Stimulated activated CD8-positive, alpha-beta memory T cell treated with anti-CD3 and anti-CD28 coated beads, Interleukin-2, amount 100 ng/mL, for 1 hour (primary cell): ENCODE measurements at places on chromosomes 16 and 17.

GRCh38 chr17:62206550-62206949, 141.5 kb upstream of the MED13 start:
- DNase-seq = no peak

DNA sequence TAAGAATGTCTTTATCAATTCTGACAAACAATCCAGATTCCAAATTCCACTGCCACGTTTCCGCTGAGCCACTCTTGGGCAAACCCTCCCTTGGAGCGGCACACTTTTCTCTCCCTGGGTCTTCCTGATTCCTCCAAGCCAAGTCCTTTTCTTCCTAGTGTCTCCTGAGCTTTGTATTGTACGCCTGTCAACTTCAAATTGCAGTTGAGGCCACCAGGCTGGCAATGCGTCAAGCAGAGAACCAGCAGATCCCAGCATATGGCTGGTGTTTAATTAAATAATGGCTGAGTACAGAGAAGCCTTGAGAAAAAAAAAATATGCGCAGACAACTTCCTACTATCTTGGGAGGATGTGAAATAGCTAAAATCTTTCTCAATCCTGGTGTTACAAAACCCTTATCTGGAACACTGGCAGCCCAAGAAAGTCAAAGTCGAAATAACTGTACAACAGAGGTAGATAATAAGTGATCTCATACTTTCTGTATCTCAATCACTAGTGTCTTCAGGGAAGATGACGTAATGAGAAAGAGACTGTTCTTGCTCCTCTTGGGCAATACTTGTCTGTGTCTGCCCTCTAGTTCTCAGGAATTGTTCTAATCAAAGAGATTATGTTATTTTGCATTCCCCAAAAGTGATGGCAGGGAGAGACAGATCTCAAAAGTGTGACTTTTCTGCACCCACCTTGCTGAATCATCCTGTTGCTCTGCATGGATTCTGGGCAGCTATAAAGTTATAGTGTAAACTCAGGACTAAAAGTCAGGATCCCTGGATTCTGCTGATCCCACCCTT, 15.0 kb downstream of the SMIM36 start:
- no peak for DNase-seq

DNA sequence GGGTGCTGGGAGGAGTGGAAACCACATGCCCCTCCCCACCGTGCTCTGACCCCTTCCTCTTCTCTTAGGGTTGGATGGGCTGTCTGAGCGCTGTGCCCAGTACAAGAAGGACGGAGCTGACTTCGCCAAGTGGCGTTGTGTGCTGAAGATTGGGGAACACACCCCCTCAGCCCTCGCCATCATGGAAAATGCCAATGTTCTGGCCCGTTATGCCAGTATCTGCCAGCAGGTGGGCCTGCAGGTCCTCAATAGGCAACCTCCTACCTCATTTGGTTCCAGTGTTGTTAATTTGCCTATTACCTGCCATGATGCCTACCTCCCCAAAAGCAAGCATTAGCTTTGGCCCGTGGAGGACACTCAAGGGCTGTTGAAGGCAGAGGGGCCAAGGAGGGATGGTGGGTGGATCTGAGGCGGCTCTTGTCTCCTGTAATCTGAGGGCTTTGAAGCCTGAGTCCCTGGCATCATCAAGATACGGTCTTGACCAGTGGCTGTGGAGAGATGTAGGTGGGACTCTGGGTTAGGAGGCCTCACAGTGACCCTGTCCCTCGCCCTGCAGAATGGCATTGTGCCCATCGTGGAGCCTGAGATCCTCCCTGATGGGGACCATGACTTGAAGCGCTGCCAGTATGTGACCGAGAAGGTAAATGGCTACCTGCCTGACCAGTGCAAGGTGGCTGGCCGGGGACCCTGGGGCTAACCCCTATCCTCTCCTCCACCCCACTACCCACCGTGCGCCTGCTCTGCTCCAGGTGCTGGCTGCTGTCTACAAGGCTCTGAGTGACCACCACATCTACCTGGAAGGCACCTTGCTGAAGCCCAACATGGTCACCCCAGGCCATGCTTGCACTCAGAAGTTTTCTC, 3.4 kb downstream of the ALDOA start:
- DNase-seq = peak; percentile 30

GRCh38 chr17:29619251-29619650, 3.5 kb downstream of the CORO6 start:
- DNase-seq = no peak

DNA sequence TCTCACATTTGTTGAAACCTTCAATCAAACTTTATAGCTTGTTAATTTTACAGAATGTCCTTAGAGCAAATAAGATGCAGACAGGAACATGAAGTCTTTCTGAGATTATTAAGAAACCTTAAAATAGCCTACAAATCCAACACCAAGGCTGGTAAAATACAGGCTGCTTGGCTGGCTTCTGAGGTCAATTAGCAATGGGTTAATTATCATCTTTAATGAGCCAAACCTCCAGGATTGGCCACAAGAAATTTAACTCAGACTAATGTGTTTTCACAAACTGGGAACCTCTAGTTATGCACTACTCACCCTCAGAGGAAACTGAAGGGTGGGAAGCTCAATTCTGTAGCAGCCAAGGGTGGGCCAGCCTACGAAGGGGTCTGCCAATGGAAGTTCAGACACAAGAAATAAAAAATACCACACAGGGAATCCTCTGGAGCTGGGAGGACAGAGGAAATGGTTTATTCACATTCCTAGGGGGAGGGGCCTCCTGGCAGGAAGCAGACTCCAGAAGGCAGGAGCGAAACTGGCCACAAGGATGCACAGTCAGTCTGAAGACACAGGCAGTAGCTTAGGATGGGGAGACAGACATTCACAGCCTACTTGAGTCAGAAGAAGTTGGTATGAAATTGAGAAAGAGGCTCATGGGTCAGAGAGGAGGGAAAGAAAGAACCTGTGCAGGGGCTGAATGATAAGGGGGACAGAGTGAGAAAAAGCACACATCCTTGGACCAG, 36.1 kb downstream of the HIC1 start:
- DNase-seq = no peak

GRCh38 chr16:89117975-89118289, 24.3 kb downstream of the ACSF3 start:
- no peak for DNase-seq

GRCh38 chr17:78815696-78816095, 24.9 kb downstream of the USP36 start:
- no peak for DNase-seq

- DNase-seq = no peak
These were observed 20.7 kb downstream of the LRRC75A start for GRCh38 chr17:16471295-16471694.

DNA sequence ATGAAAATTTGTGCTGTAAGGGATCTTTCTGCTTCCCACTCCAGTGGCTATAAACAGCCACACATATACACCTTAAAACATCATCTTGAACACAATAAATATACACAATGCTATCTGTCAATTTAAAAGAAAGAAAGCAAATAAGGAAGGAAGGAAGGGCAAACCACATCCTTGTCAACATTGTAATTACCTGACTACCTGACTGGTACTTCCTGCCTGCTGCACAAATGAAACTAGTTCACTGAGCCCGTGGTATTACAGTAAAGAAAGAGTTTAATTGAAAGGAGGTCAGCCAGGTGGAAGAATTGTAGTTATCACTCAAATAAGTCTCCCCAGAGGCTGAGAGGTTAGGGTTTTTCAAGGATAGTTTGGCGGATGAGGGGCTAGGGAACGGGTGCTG, 344.4 kb upstream of the ASIC2 start:
- no peak for DNase-seq

DNA sequence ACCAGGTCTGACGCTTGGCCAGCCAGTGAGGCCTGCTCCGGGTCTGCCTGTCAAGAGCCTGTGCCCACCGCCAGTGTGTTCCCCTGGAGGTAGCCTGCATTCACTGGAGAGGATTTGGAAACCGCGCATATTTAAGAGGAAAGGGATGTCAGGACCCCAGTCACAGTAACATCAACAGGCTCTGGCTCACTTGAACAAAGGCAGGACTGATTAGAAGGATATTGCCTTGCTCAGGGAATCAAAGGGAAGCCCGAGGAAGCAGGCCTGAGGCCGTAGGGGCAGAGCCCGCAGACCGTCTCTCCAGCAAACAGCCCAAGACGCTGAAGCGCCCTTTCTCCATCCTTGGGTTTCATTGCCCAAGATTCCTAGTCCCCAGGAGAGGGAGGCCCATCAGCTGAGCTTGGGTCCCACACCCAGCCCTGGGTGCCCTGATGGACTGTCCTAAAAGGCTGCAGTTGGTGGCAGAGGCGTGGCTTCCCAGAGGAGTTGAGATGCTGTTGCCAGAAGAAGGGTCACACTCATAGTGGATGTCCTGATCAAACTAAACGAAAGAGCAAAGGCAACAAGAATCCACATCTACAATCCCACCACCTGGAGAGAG, 23.2 kb downstream of the NT5M start:
- no peak for DNase-seq

GRCh38 chr17:3630781-3631180, 5.3 kb downstream of the SHPK start:
- DNase-seq = no peak

DNA sequence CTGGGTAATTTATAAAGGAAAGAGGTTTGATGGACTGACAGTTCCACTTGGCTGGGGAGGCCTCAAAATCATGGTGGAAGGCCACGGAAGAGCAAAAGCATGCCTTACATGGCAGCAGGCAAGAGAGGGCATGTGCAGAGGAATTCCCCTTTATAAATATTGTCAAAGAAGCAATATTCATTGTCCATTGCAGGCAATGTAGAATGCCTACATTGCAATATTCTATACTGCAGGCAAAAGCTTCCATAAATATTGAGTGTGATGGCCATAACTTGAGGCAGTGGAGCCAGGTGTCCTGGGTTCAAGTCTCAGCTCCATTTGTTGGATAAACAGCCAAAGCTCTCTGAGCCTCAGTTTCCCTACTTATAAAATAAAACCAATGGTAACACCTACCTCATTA, 322.3 kb downstream of the SHISA9 start:
- no peak for DNase-seq

GRCh38 chr16:27486760-27487159, 63.0 kb downstream of the GTF3C1 start:
- no peak for DNase-seq

DNA sequence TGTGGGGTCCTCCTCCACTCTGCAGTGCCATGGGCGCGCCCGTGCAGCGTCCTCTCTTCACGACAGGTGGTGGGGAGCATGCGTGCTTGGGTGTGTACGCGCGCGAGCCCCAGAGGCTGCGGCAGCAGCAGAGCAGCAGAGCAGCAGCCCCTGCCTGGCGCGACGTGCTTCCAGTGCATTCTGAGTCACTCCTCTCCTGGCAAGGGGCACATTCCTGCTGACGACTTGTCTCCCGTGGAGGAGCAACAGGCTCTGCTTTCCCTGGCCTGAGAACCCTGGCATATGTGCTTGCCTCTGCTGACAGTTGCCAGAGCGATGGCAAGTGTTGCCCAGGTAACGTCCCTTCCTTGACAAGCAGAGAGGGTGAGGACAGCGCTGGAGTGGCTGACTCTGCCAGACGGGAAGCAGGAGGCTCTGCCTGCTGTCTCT, 133.8 kb upstream of the PLCG2 start:
- DNase-seq = no peak

DNA sequence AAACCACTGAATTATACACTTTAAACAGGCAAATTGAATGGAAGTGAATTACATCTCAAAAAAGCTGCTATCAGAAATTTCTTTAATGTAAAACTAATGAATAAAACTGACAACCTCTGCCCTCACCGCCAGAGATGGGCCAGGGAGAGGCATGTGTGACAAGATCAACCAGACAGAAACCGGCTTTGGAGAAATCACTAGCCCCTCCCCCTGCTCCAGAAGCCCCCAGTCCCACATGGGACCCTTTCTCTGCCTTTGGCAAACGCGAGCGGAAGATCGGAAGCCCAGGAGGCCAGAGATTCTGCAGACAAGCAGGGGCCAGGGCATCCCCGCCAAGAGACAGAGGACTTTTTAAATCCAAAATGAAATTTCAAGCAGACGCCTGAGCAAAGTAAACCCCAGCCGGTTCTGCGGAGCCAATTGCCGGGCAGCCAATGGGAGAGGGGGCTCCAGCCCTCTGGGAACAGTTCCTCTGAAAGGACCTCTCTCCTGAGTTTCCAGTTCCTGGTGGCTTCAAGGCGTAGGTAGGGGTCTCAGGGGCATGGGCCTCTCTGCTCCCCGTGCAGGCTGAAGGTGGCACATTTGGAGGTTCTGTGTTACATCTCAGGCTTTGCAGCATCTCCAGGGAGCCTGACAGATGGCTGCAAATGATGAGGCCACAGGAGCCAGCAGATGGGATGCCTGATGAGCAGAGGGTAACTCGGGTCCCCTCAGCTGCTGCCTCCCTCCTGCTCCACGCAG, 118.1 kb downstream of the GSG1L start:
- DNase-seq = no peak

DNA sequence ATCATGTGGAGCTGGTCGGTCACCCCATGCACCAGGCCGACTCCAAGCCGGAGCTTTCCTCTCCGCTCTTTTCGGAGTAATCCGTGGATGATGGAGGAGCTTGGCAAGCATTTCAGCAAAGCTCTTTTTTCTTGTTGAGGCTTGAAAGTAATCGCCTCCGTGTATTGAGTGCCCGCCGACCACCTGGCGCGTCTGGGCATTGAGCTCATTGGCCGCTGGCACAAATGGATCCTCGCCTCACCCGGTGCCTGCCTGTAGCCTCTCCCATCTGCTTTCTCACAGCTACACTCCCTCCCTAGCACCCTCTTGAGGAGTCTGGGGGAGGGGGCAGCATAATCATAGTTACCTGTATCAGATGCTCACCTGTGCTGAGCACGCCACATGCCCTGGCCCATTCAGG, 148.9 kb downstream of the CMIP start:
- no peak for DNase-seq

GRCh38 chr17:45372325-45372869, 55.6 kb upstream of the MAP3K14 start:
- DNase-seq = no peak

DNA sequence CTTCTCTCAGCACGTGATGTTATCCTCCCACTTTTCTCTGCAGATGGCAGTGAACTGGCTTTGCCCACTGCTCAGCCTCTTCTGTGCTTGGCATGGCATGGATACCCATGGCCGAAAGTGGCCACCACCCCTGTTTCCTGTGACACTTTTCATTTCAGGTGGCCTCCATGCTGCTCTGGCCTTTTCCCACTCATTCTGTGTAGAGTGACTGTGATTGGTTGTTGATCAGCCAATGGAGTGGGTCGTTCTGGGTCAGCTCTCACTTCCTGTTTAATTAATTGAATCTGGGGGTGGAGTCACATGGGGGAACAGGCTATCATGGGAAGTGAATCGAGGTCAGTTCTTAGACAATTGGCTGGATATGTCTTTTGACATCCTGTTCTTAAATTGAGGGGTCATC, 350.1 kb upstream of the EEF2KMT start:
- no peak for DNase-seq
